ENCODE measurements at places on chromosomes 4 and X.

DNA sequence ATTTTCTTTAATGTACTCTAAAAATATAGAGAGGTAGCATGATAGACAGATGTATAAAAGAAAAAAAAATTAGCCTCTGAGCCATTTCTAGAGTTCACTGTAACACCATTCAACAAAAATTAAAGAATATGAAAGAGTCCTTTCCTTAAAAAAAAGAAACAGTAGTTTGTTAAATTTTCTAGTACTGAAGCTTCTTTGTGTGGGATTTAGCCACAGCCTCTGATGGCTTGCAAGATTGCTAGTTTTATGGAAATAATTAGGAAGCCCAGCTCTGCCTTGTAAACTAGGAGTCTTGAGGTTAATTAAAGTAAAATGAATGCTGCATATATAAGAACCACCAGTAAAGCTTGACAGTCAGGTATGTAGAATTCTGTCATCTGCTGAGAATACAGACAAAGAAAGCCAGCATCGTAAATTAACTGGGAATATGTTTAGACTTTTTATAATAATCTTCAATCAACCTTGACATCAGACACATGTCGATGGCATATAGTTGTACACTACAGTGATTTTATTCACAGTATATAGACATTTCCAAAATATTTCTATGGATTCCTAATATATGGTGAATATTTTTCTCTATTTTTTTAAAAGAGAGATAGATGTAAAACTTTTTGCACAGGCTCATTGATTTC, 44.8 kb upstream of the NEIL3 start:
- DNase-seq = no peak

- DNase-seq = no peak
Measured at GRCh38 chr4:67746797-67747495, 7.2 kb downstream of the GNRHR start.

- no peak for DNase-seq
Measured at GRCh38 chr4:70994069-70994366, 569 bp downstream of the DCK start.

GRCh38 chr4:47990145-47990544, 26.3 kb downstream of the CNGA1 start:
- DNase-seq = no peak

- no peak for DNase-seq
Measured at GRCh38 chr4:145565328-145565727, 53.9 kb upstream of the MMAA start.

- DNase-seq = no peak
Measured at GRCh38 chr4:14267373-14268060, 640.0 kb upstream of the BOD1L1 start.

DNA sequence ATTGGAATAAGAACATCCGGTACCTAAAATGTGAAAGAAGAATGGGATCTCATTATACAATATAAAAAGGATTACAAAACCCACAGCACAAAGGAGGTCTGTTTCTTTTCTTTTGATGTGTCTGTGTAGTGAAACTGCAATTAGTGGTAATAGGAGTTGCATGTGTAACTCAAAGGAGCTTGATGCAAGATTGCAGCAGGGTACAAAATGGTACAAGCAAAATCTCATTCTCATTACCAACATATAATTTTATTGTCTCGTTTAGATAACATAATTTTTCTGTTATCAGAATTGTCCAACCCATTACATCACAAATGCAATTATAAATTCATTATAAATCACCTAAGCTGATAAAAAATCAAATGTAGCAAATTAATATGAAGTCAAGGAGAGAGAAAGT, 47.1 kb upstream of the CCSER1 start:
- DNase-seq = no peak

GRCh38 chr4:16909281-16909680, 10.8 kb upstream of the LDB2 start:
- no peak for DNase-seq

- no peak for DNase-seq
Measured at GRCh38 chrX:24372021-24372763, 11.8 kb downstream of the SUPT20HL1 start.

Measured in stimulated activated CD4-positive, alpha-beta T cell treated with anti-CD3 and anti-CD28 coated beads, TNF-alpha, amount 100 ng/mL, for 4 hours (primary cell).